Central memory CD4-positive, alpha-beta T cell (primary cell): ENCODE measurements at places on chromosomes 4 and X.

- no peak for DNase-seq
Observed at GRCh38 chr4:103915224-103915869, 195.6 kb upstream of the TACR3 start.

DNA sequence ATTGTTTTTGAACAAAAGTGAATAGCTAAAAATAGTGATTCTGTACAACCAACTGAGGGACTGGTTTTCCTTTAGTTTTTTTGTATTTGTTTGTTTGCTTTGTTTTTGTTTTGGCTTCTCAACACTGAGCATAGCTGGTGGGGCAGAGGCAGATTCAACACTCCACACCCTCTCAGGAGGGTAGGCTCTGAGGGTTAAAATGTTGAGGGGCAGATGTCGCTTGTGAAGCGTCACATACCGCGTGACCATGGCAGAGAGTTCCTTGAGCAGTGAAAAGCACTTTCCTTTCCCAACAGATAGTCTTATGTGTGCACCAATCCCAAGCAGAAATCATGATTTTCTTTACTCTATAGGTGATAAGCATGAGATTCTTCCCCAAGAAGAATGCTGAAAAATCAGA lies 155.0 kb downstream of the PALLD start:
- DNase-seq: no peak

DNA sequence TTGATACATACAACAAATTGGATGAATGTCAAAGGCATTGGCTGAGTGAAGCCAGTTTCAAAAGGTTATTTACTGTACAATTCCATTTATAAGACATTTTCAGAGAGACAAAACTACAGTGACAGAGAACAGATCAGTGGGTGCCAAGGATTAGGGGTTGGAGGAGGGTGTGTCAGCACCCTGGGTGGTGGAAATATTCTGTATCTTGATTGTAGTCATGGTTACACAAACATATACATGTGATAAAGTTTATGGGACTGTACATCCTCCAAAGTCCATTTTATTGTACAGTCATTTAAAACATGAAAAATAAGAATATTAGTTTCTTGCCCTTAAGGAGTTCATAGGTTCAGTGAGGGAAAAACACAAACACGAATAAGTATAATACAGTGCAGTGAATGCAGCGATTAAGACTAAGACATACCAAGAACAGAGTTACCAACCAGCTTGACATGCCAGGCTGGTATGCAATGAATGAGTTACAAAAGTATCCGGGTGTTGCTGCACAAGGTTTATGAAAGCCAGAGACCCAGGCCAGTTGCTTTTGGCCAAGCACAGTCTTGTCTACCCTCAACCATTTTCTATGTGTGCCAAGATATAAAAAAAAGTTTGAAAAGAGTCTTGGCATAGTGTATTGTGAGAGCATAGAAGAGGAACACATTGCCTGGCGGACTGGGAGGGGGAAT lies 123.6 kb downstream of the MSL3 start:
- DNase-seq: no peak

GRCh38 chrX:40098264-40099054 lies 701 bp upstream of the BCOR start:
- DNase-seq: peak; percentile 61

DNA sequence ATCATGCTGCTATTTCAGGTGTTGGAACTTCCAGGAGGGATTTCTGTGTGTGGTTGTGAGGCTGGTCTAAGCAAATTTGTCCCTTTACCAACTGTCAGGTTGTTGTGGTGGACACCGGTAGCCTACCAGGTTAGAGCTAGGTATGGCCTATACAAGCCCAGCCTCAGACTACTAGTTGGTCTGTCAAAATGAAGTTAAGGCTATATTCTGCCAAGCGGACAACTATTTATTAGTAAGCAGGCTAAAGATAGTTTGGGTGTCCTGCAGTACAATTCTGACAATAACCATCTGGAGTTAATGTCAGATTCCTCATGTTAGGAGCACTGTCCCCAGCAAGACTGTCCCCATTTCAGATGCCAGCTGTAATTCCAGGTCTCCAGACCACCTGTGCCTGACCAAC lies 13.9 kb upstream of the ENPP6 start:
- DNase-seq: no peak

DNA sequence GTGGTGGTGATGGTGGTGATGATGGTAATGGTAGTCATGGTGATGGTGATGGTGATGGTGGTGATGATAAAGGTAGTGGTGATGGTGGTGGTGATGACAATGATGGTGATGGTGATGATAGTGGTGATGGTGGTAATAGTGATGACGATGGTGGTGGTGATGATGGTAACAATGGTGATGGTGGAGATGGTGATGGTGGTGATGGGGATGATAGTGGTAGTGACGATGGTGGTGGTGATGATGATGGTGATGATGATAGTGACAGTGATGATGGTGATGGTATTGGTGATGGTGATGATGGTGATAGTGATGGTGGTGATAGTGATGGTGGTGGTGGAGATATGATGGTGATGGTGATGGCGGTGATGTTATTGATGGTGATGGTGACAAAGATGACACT lies 108.4 kb upstream of the NKX1-1 start:
- no peak for DNase-seq
